H4 (cell line): ENCODE measurements at places on chromosomes 13 and 19. TPM values are rescaled to one million over a fixed set of nuclear protein-coding genes. Genes with fewer than 3 reads are reported as not detected.

The ZNF491 gene
- total RNA-seq, result not detected in 2 replicates

DNA sequence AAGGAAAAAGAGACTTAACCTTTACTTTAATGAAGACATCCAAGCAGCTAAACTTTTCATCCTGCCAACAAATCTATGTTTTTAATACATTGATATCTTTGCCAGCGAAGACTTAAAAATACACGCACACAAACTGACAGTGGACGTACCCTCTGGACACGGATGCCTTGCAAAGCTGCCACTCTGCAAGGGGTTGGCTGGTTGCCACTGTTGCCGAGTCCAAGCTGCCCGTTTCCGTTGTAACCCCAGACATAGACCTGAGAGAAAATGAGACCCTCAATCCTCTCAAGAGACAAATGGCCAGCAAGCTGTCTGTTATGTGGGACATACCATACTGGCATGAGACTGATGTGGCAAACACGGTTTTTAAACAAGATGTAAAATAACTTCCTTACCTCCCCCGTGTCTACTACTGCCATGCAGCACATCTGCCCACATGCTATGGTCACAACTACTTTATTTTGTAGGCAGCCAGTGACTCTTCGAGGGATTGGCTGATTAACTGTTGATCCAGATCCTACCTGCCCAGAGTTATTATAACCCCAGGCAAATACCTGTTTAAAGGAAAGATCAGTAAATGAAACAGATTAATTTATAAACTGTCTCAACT, 21.2 kb downstream of the RCBTB2 start:
- no peak for DNase-seq

GRCh38 chr19:36489920-36490415, 607 bp upstream of the ZNF566 start:
- DNase-seq, result no peak

GRCh38 chr13:112346899-112347229, 29.3 kb upstream of the SPACA7 start:
- DNase-seq, result no peak

The ETV2 gene
- 2.8 and 4.9 TPM in 2 replicates for total RNA-seq

GRCh38 chr13:43136920-43137575, 113.7 kb downstream of the DNAJC15 start:
- DNase-seq, result no peak

The KLF5 gene
- 7.2 and 8.5 TPM in 2 replicates for total RNA-seq

- DNase-seq, result no peak
Measured at GRCh38 chr13:99264051-99264450, 5.9 kb upstream of the GPR18 start.

DNA sequence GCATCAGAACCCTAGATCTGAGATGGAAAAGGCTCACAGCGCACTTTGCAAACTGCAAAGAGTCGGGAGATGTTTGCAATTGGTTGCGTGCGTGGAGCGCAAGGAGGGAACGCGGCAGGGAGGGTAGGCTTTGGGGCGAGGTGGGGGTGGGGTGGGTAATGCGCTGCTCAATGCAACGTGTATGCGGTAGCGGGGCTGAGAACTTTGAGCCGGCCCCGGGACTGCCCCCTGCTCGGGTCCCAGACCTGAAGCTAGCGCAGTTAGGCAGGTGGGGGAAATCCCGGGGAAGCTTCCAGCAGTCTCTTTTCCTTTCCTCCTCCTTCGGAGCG, 971 bp downstream of the FOSB start:
- DNase-seq, result no peak

GRCh38 chr19:51079481-51080110, 3.1 kb downstream of the KLK14 start:
- no peak for DNase-seq

DNA sequence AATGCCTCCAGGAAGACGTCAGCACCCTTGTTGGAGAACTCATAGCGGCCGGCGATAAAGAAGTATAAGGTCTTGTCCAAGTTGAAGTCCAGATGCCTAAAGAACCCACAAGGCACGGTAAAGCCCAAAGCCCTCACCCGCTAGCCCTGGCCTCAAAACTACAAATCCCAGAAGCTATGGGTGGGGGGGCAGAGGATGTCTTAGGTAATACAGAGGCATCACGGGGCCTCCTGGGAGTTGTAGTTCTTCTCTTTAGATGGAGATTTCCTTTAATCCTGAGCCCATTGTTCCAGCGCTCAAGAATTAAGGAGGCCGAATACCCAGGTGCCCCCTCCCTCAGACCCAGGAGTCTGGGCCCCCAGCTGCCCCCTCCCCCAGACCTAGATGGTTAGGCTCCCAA, 10.8 kb downstream of the GYS1 start:
- DNase-seq, result no peak

The ZNF547 gene
- 1.8 and 3.6 TPM in 2 replicates for total RNA-seq

- no peak for DNase-seq
Measured at GRCh38 chr13:76976929-76977328, 15.0 kb upstream of the CLN5 start.

The LILRB4 gene
- total RNA-seq, result not detected in 2 replicates

GRCh38 chr19:35350591-35350990, 2.9 kb downstream of the FFAR1 start:
- DNase-seq, result peak; percentile 5
